ENCODE measurements at places on chromosomes 3 and 15. TPM values are rescaled to one million over a fixed set of nuclear protein-coding genes. Genes with fewer than 3 reads are reported as not detected.

GRCh38 chr3:43210049-43211027 is 76.0 kb upstream of the SNRK start:
- DNase-seq: no peak

ZIC4 gene
- not detected for polyA plus RNA-seq

DNA sequence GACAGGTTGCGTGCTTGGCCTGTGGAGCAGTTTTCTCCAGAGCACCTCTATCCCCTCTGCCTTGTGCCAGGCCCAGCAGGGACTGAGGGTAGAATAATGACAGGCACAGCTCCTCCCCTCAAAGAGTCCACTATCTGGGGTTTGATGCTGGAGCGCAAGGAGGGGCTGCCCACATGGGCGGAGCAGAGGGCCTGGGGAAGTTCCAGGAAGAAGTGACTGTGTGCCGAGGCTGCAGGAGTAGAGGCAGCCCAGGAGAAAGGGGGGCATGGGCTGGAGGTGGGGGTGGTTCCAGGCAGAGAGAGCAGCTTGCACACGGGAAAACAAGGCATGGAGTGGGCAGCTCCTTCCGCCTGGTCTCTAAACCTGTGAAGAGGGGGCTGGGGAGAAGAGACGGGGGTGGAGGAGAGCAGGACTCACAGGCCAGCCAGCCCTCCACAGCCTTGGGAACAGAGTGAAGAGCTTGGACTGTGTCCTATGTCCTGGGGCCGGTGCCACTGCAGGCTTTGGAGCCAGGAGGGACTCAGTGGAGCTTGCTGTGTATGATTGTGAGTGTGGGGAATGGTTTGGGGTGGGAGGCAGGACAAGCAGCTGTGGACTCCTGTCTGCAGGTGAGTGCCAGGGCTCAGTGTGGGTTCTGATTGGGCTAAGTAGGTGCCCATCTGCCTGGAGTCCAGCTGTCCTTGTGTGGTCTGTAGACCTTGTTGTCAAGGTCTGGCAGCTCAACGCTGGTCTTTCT is 48.1 kb downstream of the APBA2 start:
- DNase-seq: no peak

DNA sequence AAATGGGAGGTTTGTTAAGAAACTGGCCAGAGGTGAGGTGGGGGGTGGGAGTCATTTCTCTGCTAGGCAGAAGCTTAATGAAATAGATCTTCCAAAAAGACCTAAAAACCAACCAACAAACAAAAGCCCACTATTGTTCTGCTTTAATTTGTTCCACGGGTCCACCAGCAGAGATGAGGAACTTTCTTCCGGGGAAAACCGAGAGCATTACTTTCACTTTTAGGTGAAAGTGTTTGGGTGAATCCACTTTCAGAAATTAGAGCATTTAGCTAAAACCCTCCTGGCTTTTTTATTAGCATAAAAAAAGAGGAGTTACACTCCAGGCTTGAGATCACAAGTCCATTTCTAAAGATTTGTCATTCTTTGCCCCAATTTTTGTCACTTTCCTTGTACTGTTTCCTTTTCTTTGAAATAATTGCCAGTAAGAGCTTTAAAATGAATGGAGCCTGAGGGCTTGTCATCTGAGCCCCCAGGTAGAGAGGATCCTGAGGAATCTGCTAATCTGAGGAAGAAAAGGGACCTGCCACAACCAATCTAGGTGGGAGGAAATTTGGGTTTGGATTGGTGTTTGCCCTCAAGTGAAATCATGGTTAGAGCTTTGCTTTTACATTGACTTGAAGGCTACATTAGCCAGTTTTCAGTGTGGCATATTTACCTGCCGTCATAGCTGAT is 667.6 kb downstream of the NAALADL2 start:
- no peak for DNase-seq
